ENCODE measurements at places on chromosomes 2 and 18.
A peak's percentile ranks its signal among the peaks of the same experiment; 100 is the strongest.

DNA sequence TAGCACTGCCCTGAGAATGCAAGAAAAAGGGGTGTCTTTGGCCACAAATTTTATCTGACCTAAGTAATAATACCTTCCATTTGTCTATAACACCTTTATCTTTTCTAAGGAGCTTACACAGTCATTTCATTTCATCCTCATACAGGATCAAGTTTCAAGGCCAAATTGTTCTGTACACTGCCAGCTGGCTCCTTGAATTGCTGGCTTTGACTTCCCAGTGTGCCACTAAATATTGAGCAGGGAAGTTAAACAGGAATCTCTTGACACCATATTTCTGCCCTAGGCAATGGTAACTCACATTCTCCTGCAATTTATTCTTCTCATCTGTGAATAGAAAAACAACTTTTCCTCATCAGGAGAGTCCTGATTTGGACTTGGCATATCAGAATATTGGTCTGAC is 195.1 kb upstream of the LRP1B start:
- no peak for DNase-seq

- DNase-seq = no peak
These were observed 162.0 kb downstream of the C1D start for GRCh38 chr2:67900826-67901225.

DNA sequence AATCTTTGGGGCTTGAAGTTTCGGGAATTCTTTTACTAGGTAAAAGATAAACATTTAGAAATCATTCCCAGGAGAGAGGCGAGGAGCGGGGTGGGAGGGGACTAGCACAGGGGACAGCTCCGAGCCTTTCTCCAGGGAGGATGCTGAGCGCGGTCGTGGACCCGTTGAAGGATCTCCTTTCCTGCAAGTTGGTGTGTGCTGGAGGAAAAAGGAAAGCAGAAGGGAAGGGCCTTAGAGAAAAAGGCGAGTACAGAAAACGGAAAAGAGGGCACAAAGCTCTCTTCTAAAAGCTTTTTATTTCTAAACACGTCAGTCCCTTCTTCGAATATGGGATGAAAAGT is 640 bp downstream of the SLC39A6 start:
- no peak for DNase-seq

DNA sequence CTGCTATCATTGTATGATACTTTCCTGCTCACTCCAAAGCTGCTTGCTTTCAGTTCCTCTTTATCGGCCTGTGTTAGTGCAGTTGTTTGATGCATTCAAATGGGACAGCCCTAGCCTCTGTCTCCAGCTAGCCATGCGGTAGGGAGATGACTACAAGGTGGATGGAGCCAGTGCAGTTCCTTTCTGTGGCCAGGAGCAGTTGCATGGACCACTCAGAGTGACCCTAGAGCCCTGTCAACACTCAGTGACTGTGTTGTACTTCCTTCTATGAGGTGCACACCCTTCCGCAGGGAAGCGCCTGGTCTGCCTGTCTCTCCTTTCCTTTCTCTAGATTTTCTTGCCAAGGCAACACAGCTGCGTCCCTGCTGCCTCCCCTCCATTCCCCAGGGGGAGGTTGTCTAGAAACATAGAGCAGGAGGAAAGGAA is 33.8 kb downstream of the KCNS3 start:
- DNase-seq = no peak

GRCh38 chr2:1455466-1455865 is 42.2 kb downstream of the TPO start:
- no peak for DNase-seq

DNA sequence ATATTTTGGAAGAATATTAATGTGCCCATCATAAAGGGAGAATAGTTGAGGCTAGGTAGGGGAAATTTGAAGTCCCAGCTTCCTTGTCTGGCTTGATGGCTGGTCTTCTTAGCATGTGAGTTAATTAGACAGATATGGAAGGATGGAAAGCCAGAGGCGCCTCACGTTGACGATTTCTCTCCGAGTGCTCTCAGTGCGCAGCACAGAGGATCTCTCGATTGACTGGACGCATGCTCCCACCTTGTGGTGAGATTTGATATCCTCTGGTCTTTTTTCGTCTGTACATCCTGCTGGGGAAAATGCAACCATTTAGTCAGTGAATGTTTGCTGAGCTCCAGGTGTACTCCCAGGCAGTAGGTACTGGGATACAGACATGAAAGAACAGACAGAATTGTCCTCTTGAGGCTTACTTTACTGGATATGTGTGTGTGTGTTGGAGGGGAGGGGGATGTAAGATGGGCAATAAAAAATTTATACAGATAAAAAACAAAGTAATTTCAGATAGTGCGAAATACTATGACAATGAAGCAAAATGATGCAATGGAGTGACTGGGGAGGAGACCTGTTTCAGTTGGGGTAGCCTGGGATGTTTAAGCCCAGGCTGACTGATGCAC is 66.9 kb upstream of the ZNG1B start:
- DNase-seq = peak; percentile 44

- DNase-seq = no peak
These were observed 42.3 kb downstream of the SLC38A11 start for GRCh38 chr2:164913011-164913410.

DNA sequence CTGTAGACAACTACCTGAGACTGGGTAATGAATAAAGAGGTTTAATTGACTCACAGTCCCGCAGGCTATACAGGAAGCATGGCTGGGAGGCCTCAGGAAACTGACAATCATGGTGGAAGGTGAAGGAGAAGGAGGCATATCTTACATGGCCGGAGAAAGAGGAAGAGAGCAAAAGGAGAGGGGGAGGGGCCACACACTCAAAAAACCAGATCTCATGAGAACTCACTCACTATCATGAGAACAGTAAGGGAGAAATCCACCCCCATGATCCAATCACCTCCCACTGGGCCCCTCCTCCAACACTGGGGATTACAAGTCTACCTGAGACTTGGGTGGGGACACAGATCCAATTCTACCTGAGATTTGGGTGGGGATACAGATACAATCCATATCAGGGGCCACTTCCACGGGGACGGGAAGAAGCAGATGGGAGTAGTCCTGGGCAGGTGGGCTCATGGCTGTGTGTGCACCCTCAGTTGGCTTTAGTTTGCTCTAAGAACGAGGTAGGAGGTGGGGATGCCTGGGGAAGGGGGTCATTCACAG is 9.9 kb downstream of the MAB21L4 start:
- no peak for DNase-seq

DNA sequence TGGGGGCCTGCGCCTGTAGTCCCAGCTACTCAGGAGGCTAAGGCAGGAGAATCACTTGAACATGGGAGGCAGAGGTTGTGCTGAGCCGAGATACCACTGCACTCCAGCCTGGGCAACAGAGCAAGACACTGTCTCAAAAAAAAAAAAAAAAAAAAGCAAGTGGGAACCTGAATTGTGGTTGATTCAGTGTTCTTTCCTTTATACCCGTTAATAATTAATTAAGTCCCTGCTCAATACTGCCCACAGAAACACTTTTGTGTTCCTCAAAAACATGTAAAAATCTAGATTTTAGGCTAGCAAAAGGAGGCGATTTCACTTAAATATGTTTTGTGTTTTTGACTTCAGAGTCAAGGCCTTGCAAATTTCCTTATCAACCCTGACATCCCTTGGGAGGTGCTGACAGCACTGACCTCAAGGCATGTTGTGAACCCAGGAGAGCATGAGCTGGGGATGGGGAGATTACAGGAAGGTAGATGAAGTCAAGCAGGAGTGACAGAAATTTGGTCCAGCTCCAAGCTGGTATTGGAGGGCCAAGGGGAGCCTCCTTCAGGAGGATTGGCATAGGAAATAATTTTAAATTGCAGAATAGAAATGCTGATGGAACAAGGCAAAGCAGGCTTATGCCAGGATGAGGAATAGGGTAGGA is 89.0 kb upstream of the PNPT1 start:
- DNase-seq = no peak

DNA sequence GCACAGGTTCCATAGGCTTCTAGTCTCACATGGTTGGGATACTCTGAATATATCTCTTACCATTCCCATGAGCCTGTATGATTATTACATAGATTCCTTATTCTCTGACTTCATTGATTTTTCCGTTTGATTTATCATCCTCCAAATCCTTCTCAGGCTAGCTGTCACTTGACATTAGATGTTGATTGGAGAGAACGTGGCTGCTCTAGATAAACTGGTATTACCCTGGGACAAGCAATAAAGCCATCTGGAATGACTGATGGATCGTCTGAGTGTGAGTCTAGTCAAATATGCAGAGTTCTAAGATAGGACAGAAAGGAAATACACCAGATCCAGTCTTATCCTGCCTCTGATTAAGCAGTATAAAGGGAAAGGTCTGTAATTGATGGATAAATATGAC is 325.6 kb upstream of the EPHA4 start:
- no peak for DNase-seq

- DNase-seq = no peak
These were observed 82.0 kb downstream of the SGPP2 start for GRCh38 chr2:222506230-222506935.

GRCh38 chr2:29055601-29056000 is 18.7 kb downstream of the PCARE start:
- DNase-seq = no peak

DNA sequence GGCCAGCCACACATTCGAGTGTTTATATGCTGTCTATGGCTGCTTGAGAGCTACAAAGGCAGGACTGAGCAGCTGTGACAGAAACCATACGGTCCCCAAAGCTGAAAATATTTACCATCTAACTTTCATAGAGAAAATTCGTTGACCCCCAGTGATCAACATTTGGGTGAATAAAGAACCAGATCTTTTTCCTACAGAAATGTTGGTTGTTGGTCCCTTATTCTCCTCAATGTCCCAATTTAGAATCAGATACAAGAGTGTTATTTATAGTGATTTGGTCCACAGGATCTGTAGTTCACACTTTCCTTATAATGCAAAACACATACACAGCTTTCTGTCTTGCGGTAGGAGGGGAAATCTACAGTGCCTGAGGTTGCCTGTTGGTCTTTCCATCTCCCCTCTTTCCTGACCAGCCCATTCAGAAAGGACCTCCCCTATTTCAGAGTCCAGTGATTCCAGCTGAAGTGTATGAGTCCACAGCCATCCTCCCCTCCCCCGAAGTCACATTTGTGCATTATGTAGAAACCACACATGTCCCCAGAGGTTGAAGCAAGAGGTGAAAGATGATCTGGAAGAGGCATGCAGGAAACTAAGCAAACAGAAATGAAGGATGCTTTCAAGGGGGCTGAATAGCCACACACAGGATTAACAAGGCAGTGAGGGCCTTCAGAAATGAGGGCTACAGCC is 61.9 kb downstream of the SPRED2 start:
- no peak for DNase-seq

GRCh38 chr18:35610089-35610488 is 28.5 kb downstream of the GALNT1 start:
- no peak for DNase-seq

DNA sequence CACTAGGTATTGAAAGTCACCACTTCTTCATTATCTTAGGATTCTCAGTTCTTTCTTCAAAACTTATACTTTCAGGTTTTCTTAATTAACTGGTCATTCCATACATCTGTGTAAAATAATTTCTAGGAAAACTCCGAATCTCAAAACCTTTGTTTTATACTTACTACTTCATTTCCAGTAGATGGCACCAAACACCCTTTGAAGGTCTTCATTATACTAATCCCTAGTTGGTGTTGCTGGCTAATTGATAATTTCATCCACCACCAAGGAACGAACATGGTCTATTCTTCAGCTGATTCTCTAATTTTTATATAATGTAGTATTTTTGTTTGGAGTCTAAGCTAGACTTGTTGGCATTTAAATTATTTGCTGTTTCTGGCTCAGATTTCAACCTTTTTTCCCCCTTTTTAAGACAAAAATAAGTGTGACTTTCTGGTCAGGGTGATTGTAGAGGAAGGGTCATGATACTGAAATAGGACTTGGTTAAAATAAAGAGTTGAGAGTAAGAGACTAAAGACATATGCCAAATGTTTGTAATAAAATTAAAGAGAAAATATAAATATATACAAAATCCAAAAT is 2.8 kb upstream of the MXD1 start:
- no peak for DNase-seq

GRCh38 chr2:124880995-124881394 is 855.9 kb downstream of the CNTNAP5 start:
- DNase-seq = no peak

DNA sequence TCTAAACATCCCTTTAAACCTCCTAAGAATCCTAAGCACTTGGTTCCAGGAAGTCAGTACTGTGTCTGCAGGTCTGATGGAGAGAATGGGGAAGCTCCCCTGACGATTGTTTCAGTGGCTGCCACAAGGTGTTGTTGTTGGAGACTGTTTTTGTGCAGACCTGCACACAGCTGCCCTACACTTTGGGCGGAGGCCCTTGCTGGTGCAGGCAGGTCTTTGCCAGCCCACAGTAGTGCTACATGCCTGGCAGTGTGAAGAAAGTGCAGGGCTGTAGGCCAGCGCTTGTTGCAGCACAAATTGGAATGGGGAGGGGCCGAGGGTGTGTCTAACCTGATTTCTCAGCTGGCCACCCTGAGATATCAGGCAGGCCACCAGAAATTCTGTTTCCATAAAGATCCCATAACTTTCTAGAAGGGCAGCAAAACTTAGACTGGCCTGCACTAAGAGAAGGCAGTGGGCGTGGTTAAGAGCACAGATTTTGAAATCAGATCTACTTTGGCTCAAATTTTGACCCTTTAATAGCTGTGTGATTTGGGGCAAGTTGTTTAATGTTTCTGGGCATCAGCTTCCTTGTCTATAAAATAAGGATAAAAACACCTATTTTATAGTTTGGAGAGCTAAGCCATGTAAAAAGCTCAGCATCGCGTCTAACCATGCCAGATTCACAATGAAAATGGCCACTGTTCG is 83.7 kb upstream of the SLC1A4 start:
- DNase-seq = no peak

DNA sequence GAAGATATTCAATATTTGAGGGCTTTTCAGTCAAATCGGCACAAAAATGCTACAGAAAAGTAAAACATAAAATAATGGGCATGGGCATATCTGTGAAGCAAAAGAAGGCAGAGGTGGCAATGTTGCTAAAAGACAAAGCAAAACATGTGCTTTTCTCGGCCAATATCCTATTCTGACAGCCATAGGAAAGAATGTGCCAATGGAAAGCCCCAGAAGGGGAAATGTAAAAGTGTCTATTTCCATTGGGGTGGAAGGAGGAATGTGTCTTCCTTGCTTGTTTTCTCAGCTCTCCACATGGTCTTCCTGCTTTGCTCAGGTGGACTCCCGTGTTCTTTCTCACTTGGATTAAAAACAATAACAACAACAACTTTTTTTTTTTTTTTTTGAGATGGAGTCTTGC is 13.7 kb upstream of the PER2 start:
- no peak for DNase-seq

GRCh38 chr2:121135168-121135853 is 149.7 kb downstream of the TFCP2L1 start:
- DNase-seq = no peak

GRCh38 chr18:78525366-78526111 is 454.1 kb upstream of the SALL3 start:
- DNase-seq = no peak
